Muscle of leg (tissue), 16 donors: ENCODE measurements at places on chromosomes 11 and 22. TPM values are rescaled to one million over a fixed set of nuclear protein-coding genes. Genes with fewer than 3 reads are reported as not detected.
A peak's percentile ranks its signal among the peaks of the same experiment; 100 is the strongest.

Gene CADM1
- 37.1 TPM for total RNA-seq

Gene SMTNL1
- total RNA-seq: 143 TPM

GRCh38 chr11:94993400-94993943, 20.0 kb downstream of the KDM4D start:
- no peak for DNase-seq

DNA sequence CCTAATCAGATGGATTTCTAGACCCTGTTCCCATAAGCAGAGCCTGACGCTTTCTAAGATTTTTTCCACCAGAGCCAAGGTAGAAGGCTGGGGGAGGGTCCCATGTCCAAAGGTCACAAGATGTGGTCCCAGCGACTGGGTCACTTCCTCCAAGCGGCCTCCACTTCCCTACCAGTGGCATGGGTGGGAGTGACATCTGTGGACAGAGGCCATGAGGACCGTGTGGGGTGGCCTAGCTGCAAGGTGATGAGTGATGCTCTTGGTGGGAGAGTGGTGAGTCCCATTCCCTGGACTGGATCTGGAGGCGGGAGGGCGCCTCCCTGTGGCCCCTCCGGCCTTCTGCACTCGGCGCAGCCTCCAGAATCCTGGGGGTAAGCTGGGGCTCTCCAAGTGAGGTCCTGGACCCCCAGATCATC, 32.4 kb upstream of the PRR5 start:
- no peak for DNase-seq

Gene MRGPRE
- not detected for total RNA-seq

- no peak for DNase-seq
These were observed 5.6 kb downstream of the TBX1 start for GRCh38 chr22:19766240-19766510.

- DNase-seq: no peak
These were observed 47.7 kb upstream of the LMO1 start for GRCh38 chr11:8311366-8311765.

DNA sequence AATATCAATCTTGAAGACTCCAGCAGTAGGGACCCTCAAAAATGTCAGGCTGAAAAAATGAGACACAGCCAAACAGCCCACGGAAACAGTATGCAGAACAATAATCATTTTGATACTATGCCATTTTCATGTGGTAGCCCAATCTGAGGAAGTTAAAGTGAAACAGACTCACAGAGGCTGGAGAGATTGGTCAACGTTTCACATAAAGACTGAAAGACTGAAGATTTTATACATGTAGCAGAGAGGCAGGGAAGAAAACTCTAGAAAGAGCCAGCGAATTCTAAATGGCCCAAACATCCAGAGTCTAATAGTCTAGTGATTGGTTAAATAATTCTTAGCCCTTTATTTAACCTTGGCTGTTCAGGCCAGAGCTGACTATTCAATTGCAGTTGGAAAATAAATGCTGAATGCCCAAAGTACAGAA, 49.4 kb downstream of the MAML2 start:
- peak; percentile 68 for DNase-seq
